ENCODE measurements at places on chromosomes 2 and 18.

DNA sequence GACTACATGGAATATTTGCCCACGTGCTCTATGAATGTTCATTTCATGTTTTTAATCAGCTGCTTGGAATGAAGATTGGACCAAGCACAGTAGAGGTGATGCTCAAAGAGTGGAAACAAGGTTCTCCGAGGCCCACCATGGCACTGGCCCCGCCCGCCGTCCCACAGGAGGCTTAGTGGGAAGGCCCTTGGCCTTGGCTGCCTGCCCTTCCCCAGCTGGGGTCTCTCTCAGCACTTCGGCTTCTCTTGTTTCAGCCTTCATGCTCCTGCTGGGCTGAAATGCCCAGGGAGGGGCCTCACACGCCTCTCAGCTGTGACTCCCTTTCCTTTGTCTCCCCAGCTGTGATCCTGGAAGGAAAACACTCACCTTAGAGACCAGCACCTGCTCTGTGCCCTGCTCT is 833.2 kb downstream of the GALR1 start:
- no peak for DNase-seq

- no peak for DNase-seq
Observed at GRCh38 chr18:21479721-21480120, 120.8 kb downstream of the ESCO1 start.

GRCh38 chr2:77513191-77513590 is 9.0 kb downstream of the LRRTM4 start:
- no peak for DNase-seq

GRCh38 chr2:75497256-75497655 is 63.5 kb downstream of the EVA1A start:
- no peak for DNase-seq

- DNase-seq = no peak
Observed at GRCh38 chr2:212863185-212863588, 288.2 kb downstream of the IKZF2 start.

GRCh38 chr2:19038071-19039015 is 320.1 kb downstream of the OSR1 start:
- no peak for DNase-seq

DNA sequence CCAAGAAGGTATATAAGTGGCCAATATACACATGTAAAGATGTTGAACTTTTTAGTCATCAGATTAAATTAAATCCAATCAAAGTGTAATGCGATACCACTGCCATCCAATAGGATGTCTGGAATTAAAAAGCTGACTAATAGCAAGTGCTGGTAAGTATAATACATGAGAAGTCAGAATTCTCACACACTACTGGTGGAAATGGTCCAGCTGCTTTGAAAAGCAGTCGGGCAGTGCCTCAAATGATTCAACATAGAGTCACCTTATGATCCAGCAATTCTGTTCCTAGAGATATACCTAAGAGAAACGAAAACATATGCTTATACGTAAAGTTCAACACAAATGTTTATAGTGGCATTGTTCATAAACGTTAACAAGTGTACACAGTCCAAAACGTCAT is 124.1 kb upstream of the MYT1L start:
- no peak for DNase-seq

GRCh38 chr2:184302506-184302905 is 295.8 kb upstream of the ZNF804A start:
- no peak for DNase-seq
